ENCODE measurements at places on chromosomes 4 and X.
A peak's percentile ranks its signal among the peaks of the same experiment; 100 is the strongest.

DNA sequence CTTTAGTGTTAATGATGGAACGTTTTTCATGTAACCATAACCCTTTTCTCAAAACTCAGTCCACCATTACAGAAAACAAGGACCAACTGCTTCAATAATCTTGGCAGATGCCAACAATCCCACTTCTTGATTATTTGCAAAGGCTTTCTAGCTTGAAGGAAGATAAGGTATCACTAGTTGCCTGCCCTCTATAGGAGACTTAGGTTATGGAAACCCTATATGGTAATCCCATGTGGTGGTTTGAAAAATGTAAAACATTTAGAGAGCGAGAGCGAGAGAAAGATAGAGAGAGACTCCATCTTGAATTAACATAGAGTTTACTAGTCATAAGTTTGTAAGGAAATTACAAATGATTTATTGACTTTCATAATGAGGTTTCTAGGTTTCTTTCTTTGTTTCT lies 1627.5 kb upstream of the TENM3 start:
- no peak for DNase-seq

- no peak for DNase-seq
Measured at GRCh38 chr4:7381221-7381889, 53.4 kb downstream of the PSAPL1 start.

DNA sequence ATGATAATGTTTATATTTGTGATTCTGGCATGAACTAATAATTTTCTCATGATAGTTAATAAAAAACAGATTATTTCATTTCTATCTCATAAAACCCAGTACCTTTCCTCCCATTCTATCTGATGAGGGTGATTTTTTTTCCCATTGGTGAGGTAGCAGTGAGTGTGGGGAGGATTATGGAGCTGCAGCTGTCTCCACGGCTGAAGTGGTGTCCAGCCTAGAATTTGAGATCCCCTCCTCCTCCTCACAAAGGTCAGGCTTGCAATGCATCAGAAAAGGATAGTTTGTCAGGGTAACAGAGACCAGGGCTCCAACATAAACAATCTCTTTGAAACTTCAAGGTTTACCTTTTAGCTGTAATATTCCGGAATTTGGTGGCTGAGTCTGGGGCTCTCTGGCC lies 60.9 kb downstream of the C4orf51 start:
- DNase-seq, result no peak

GRCh38 chr4:38509551-38509950 lies 154.4 kb upstream of the KLF3 start:
- DNase-seq, result peak; percentile 28

DNA sequence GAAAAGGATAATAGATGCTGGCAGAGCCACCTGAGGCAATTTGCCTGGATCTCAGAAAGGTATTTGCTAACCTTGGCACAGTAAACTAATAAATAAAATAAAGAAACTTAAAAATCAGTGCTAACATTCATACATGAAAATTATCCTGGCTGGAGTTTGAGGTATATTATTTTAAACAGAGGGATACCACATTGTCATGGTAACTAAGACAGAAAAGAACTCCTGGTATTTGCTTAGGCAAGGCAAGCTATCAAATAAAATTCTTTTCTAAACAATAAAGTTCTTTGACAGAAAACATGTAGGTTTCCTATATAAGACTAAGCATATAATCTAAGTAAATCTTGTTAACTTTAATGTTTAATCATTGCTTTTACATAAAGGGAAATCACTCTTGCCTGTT lies 218.8 kb downstream of the MAGEB17 start:
- no peak for DNase-seq

- peak; percentile 8 for DNase-seq
Measured at GRCh38 chrX:150146271-150146896, 208.1 kb upstream of the EOLA2 start.
